ENCODE measurements at places on chromosomes 6 and 20.

GRCh38 chr20:41734506-41734945, 116.3 kb upstream of the CHD6 start:
- DNase-seq, result no peak

GRCh38 chr20:52768694-52769093, 203.5 kb upstream of the TSHZ2 start:
- DNase-seq, result no peak

GRCh38 chr6:82040405-82041221, 206.9 kb downstream of the IBTK start:
- DNase-seq, result no peak

DNA sequence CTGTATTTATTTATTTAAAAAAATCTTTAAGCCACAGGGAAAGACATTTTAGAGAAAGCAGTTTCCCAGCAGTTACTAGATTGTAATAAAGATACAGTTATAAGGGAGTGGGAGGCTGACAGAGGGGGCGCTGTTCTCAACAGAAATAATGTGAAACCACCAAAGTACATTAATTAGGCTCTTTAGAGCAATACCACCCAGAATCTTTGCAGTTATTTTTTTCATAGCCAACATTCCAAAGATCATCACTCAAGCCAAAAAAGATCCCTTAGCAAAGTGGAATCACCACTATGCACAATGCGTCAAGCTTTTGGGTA, 331.3 kb upstream of the DEFB112 start:
- no peak for DNase-seq

DNA sequence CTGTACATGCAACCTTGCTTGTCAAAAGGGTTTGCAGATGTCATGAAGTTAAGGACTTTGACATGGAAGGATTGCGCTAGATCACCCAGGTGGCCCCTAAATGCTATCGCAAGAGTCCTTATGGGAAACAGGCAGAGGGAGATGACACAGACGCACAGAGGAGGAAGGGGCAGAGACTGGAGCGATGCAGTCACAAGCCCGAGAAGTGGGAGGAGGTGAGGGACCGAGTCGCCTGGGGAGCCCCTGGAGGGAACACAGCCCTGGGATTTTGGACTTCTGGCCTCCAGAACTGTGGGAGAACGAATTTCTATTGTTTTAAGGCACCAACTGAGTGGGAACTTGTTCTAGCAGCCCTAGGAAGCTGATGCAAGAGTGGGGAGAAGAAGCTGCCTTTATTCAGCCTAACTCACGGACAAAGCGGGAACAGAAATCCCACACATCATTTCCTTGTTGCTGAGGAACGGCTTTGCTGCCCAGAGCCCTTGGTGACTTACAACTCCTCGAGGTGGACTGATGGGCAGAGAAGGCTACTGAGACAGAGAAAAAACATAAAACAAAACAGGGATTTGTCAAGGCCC, 434.0 kb downstream of the PREX1 start:
- DNase-seq, result no peak

DNA sequence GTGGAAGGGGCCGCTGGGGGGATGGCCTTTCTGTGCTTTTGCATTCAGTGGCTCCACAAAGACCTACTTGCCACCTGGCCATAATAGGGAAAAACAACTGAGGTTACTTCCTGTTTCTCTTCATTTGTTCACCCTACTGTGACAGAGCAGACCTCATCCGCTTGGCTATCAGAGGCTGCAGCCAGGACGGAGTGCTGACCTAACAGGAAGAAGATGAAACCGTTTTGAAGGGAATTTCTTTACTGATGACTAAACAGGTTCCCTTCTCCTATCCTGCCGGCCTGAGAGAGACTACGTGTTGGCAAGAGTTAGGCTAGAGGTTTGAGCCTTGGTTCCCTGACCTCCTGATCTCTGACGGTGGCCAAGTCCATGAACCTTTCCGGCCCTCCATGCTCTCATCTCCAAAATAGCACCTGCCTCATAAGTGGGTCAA, 21.3 kb downstream of the PRR18 start:
- DNase-seq, result no peak

- no peak for DNase-seq
Measured at GRCh38 chr20:36110994-36111393, 43.5 kb upstream of the EPB41L1 start.

DNA sequence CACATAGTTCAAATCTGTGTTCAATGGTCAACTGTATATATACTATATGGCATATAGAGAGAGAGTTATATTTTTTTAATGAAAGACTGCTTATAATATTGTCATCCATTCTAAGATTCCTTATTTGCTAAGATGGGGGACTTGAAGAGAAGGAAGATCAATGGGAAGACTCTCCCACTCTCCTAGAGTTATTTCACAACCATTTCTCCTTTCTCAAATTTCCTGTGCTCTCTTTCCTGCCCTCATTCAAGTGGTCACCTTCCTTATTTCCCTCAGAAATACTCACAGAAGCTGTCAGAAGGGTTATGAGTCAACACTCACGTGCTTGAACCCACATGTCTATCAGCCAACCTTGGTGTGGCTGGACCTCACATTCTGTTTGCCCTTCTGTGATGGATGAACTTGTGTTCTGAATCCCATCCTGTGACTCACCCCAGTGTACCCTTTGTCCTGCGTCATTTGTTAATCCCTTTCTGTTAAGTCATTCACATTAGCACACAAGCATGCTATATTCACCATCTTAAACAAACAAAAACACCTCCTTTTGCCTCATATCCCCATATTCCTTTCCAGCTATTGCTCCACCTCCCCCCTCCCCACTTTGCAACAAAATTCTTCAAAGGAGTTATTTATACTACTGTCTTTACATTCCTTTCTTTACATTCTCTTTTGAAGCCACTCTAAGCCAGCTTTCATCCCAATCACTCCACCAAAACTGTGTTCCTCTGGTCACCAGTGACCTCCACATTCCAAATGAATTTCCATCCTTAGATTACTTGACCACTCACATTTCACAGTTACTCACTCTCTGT, 279.3 kb upstream of the TCF21 start:
- no peak for DNase-seq

- DNase-seq, result no peak
Measured at GRCh38 chr20:53826090-53826489, 232.5 kb upstream of the ZNF217 start.

DNA sequence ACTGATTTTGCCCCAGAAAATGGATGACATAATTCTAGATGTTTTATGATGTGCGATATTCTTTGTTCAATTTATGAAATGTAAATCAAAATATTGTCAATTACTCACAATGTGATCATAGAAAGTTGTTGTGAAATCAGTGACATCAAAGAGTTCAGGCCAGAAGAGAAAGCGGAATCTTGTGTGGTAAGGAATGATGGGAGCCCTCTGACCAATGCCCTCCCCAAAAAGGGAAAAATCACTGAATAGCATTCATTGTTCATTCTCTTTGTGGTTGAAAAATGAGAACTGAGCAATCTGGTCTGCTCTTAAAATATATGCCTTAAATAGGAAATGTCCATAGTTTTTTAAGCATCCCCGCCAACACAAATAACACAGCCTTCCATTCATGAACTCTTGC, 247.1 kb upstream of the GRIK2 start:
- no peak for DNase-seq

GRCh38 chr6:119333707-119334295, 15.8 kb downstream of the MAN1A1 start:
- no peak for DNase-seq

DNA sequence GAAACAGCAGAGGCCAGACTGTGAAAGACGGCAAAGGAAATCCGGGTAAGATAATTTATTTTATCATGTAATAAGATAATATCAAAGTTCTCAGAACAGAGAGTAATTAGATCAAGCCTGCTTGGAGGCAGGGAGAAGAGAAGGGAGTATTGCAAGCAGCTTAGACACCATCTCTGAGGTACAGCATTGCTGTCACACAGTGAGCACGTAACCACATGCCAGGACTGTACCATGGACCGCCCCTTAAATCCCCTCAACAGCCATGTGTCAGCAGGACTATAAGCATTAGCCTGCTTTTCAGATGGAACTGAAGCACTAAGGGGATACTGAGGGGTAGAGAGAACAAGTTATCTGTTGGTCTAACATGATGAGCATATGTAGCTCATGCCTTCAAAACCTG, 141.5 kb downstream of the C6orf118 start:
- DNase-seq, result no peak

GRCh38 chr6:11718031-11718430, 60.6 kb downstream of the ADTRP start:
- no peak for DNase-seq

GRCh38 chr6:110476046-110476849, at the start of gene SLC22A16:
TSS of gene SLC22A16 (minus strand) at chr6:110476613. CDS start at chr6:110476574, 39 bp downstream.
- no peak for DNase-seq

GRCh38 chr6:133132466-133132971, 108.6 kb upstream of the EYA4 start:
- DNase-seq, result no peak

DNA sequence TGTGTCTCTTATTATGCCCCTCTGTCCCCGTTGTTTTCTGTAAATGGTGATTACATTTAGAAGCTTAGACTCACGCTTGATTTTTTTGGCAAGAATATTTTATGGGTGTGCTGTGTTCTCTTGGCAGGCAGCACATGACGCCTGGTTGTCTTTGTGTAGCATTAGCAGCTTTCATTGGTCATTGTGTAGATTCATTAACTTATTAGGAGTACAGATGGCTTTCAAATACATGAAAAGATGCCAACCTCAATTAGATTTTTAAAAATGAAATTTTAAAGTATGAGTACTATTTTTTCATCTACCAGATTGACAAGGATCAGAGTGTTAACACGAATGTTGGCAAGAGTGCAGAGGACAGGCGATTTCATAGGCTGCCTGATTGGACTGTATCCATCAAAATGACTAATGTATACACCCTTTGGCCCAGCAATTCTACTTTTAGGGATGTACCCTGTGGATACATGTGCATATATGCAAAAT, 15.2 kb downstream of the COX4I2 start:
- no peak for DNase-seq

DNA sequence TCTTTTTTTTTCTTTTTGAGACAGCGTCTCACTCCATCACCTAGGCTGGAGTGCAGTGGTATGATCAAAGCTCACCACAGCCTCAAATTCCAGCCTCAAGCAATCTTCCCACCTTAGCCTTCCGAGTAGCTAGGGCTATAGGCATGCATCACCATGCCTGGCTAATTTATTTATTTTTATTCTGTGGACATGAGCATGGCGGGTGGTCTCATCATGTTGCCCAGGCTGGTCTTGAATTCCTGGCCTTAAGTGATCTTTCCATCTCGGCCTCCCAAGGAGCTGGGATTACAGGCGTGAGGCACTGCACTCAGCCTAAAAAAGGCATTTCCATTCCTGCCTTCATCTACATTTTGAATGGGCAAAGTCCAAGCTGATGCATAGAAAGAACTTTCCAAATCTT, 56.2 kb upstream of the BEND3 start:
- DNase-seq, result no peak

DNA sequence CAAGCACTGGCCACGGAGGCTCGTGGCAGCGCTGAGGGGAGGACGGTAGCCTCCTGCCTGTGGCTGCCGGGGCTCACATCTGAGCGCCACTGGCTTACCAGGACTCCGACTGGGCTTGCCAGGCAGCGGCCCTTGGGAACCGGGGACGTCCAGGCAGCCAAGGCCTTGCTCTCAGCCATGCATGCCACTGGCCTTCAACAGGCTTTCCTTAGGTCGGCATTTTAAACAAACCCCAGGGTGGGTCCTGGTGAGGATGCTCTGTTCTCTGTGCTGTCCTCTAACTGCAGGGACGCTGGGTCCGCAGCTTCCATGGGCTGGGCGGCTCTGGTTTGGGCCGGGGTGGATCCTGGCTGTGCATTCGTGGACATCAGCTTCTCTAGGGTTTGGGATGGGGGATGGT, 59.1 kb upstream of the BHLHE23 start:
- DNase-seq, result no peak

DNA sequence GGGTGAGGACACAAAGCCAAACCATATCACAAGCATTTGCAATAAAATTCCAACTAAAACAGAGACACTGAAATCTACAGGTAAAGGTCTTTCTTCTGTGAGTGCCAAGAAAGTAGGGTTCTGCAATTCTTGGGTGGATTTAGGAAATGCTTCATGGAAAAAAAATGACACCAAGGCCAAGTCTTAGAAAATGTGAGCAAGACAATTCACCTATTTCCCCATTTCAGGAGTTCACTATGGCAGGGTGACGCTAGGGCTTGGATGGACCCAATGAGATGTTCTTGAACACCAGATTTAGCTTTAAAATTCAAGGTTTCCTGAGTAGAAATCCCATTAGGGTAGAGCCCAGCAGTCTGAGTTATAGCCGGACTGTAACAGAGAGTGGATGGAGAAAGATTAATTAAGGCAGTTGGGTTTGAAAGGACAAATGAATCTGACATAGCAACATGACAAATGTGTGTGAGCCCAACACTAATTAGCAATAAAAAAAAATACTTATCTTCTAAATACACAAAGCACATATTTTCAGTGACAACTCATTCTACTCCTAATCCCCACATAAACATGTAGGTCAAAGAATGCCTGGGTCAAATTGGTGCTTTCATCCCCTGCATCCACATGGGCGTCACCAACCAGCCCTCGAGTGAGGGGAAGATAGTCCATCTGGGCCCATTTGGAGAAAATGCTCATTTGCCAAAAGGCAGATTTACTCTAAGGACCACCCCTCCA, 180.4 kb upstream of the JARID2 start:
- no peak for DNase-seq

- no peak for DNase-seq
Measured at GRCh38 chr6:3361312-3362037, 95.4 kb downstream of the SLC22A23 start.

- no peak for DNase-seq
Measured at GRCh38 chr6:35368038-35368887, 25.9 kb downstream of the PPARD start.

GRCh38 chr6:79238919-79239318, 4.4 kb upstream of the HMGN3 start:
- no peak for DNase-seq

DNA sequence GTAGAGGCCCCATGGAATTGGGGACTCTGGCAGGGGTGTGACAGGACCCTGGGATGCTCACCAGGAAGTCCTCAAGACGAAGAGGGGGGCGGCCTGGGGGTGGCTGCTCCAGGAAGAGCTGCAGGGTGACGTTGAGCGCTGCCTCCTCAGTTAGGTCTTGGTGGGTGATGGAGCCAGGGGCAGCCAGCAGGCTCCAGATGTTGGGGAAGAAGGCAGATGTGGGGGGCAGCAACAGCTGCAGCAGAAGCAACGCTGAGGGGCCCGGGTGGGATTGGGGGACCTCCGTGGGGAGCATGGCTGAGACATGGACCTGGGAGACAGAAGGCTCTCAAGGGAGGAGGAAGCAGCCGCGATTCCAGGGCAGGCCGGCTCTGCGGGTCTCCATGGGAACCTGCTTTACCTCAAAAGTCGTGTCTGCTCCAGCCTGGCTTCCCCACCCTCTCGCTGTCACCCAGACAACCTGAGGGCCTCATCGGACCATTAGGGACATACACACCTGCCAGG, 591 bp downstream of the VWA7 start:
- no peak for DNase-seq
